ENCODE measurements at places on chromosomes 1 and 21.

- DNase-seq: peak; percentile 65
These were observed 5.5 kb downstream of the AZIN2 start for GRCh38 chr1:33086384-33086850.

DNA sequence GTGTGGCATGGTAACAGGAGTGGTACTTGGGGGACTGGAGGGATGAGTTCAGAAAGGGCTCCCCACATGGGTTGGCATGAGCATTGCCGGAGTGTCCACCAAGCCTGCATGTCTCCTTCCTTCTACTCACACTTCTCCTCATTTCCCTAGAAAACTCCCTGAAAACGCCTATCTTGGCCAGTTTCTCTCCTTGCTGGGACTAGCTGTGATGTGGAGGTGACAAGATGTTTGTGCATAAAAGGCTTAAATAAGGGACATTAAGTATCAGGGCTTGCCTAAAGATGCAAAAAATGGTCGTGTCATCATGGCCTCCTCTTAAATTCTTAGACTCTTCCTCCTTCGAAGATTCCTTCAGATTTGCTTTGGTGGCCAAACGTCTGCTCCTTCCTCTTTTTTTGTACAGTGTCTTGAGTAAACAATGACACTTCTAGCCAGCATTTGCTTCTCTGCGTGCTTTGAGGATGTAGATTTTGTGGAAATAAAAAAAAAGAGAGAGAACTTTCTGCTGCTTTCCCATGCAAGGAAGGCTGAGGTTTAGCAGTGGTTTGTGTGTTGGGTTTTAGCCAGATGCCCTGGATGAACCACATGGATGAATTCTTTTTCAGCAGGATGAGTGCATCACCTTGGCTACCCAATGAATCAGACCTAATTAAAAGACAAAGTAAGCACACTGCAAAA, 239.1 kb upstream of the IRF2BP2 start:
- DNase-seq: no peak

DNA sequence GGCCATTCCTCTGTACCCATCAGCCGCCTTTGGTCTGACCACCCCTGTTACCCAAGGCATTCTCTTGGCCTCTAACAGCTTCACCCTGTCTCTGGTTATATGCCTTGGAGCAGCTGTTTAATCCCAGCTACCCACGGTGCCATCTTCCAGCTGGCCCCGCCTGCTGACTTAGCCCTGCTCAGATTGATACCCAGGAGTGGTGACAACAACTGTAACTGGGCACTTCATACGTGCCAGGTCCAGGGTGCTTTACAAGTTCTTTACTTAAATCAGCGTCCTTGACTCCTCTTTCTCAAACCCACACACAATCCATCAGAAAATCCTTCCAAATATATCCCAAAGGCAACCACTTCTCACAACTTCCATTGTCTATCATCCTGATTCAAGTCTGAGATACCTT, 37.2 kb upstream of the HMGB4 start:
- DNase-seq: no peak

GRCh38 chr1:78469576-78469975, 21.2 kb upstream of the PTGFR start:
- no peak for DNase-seq

- no peak for DNase-seq
These were observed 4.9 kb downstream of the TEX38 start for GRCh38 chr1:46676531-46676930.

DNA sequence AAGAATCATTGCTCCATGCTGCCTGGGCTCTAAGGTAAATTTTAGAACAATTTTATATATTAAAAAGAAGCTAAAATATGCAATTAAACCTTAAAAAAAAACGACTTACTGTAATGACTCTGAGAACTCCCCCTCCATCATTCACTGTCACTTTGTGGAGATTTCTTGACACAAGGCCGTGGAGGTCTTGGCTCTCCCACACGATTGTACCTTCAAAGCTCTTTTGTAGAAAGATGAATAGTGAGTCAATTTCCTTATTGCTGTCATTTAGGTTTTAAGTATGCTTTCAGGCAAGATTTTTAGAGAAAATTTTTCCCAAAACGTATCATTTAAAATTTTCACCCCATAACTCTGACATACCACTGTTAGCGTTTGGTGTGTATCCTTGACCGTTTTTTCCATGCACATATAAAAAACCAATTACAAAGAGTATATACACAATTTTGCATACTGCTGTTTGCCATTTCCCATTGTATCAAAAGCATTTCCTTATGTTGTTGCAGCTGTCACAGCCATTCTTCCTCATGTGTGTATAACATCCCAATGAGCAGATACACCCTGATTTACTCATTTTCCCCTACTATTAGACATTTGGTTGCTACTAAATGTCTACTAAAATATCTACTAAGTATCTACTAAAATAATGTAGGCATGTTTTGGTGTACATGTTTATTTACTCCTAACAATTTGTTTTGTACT, 33.4 kb downstream of the B3GALNT2 start:
- no peak for DNase-seq

- no peak for DNase-seq
These were observed 17.7 kb upstream of the FRRS1 start for GRCh38 chr1:99784143-99784542.

GRCh38 chr1:11299225-11299574, 26.2 kb downstream of the UBIAD1 start:
- no peak for DNase-seq

GRCh38 chr1:46030074-46030870, 102.2 kb downstream of the PIK3R3 start:
- no peak for DNase-seq

DNA sequence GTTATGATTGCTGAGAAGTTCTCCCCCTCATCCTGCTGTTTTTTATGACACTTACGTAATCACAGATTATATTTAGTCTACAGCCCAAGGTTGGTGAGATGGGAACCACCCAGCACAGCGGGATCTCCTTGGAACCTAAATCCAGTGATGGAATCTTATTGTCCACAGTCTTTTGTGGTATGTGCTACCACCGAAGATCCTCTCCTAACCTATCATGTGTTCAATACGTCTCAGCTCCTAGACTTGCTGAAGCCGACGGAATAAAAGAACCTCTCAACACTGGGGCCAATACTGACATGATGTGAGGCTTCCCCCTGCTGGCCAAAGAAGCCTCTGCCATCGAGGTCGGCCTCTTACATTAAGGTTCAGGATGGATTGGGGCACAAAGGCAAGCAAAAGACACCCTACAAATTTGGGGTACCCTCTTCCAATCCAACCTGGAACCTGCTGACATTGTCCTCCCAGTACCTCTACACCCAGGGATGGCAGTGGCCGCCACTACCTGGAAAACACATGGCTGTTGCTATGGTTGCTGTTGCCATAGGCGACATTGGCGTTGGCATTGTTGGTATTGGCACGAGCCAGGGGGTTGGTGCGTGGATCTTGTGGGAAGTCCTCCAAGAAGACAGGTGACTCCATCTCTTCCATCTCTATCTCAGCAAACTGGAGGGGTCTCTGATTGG, 19.4 kb upstream of the KIF21B start:
- no peak for DNase-seq

- DNase-seq: no peak
These were observed 407.9 kb upstream of the LYPLAL1 start for GRCh38 chr1:218765753-218766152.

- no peak for DNase-seq
These were observed 44.3 kb downstream of the TARBP1 start for GRCh38 chr1:234434706-234435105.

- DNase-seq: no peak
These were observed 338.8 kb upstream of the VAMP3 start for GRCh38 chr1:7432102-7432899.

GRCh38 chr1:197341626-197342025, 73.6 kb downstream of the CRB1 start:
- DNase-seq: no peak

GRCh38 chr1:9397997-9398526, 105.4 kb downstream of the SPSB1 start:
- no peak for DNase-seq

- DNase-seq: no peak
These were observed 142.5 kb upstream of the MAGI3 start for GRCh38 chr1:113247782-113248181.

DNA sequence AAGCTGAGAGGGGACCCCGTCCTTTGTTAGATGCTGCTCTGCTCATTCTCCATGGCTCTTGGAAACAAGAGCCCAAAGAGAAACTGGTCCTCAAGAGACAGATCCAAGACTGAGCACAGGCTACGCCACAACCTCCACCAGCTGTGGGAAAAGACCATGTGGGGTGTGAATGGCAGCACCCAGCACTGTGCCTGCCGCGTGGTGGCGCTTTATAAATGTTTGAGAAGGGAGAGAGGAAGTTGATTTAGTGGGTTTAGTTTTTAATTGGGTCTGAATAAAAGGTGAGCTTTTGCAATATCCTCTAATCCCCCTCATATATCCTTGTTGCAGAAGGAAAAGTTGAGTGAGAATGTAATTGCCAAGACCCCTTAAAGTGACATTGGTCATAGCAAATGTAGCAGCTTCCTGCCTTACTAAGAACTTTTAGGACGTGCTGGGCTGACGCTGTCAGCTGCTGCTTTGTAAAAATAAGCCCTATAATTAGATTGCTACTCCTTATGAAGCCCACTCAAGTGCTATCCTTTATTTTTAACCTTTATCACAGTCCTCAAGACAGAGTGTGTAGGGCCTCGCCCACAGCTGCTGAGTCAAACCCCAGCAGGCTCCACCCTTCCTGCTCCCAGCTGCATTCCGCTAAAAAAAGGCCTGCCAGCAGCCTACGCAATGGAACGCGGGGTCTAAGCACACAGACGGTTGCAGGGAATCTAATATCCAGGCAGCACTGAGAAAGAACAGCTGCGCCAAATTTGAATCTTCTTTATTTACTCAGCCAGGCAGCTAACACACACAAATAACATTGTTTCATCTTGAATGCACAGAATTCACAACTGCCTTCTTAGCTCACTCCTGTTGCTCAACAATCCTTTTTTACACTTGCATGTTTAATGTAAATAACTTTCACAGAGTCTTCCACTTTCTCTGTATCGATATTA, 47.4 kb upstream of the PRDX6 start:
- peak; percentile 91 for DNase-seq

- DNase-seq: no peak
These were observed 5.7 kb upstream of the PLPP3 start for GRCh38 chr1:56584910-56585528.

- DNase-seq: no peak
These were observed 24.1 kb upstream of the MYCL start for GRCh38 chr1:39925721-39926342.

GRCh38 chr1:38014171-38014570, 1.6 kb downstream of the UTP11 start:
- no peak for DNase-seq

GRCh38 chr21:42644223-42645208, 8.9 kb upstream of the PDE9A start:
- peak; percentile 32 for DNase-seq

- DNase-seq: no peak
These were observed 282.1 kb downstream of the OMA1 start for GRCh38 chr1:58264462-58264861.

DNA sequence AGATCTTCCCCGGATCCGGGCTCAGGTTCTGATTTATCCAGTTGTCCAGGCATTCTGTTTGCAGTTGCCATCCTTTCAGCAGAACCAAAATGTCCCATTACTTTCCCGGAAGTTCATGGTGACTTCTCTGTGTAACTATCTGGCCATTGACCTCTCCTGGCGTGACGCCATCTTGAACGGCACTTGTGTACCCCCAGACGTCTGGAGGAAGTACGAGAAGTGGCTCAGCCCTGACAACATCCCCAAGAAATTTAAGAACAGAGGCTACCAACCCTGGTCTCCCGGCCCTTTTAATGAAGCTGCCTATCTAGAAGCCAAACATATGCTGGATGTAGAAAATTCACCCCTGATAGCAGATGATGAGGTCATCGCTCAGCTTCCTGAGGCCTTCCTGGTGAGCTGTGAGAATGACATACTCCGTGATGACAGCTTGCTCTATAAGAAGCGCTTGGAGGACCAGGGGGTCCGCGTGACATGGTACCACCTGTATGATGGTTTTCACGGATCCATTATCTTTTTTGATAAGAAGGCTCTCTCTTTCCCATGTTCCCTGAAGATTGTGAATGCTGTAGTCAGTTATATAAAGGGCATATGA, 22.4 kb downstream of the AADACL4 start:
- no peak for DNase-seq

GRCh38 chr1:209787551-209787950, 3.2 kb upstream of the C1orf74 start:
- no peak for DNase-seq

DNA sequence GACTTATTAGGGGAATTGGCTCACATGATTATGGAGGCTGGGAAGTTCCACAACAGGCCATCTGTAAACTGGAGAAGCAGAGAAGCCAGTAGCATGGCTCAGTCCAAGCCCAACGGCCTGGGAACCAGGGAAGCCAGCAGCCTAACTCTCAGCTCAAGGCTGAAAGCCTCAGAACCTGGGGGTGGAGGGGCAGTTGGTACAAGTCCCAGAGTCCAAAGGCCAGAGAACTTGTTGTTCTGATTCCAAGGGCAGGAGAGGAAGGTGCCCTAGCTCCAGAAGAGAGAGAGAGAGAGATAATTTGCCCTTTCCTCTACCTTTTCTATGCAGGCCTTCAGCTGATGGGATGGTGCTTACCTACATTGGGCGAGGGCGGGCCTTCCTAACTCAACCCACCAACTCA, 55.3 kb downstream of the MAN1C1 start:
- DNase-seq: no peak

DNA sequence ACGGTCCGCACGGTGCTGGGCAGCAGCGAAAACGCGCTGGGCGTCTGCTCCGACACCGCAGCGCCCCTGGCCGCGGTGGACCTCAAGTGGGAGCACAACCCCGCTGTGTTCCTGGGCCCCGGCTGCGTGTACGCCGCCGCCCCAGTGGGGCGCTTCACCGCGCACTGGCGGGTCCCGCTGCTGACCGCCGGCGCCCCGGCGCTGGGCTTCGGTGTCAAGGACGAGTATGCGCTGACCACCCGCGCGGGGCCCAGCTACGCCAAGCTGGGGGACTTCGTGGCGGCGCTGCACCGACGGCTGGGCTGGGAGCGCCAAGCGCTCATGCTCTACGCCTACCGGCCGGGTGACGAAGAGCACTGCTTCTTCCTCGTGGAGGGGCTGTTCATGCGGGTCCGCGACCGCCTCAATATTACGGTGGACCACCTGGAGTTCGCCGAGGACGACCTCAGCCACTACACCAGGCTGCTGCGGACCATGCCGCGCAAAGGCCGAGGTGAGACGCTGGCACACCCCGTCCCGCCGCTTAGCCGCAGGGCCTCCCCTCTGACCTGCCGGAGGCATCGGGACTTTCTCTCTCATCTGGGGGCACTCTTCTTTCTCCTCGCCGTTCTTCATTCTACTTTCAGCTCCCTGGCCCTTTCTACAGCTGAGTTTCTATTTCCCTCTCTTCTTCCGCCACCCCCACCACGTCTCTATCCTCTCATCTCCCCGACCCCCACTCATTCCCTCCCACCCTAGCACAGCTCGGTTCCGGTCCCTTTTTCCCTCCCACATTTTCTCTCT, 1.0 kb downstream of the NPR1 start:
- DNase-seq: peak; percentile 48

- peak; percentile 61 for DNase-seq
These were observed 595 bp upstream of the DDR2 start for GRCh38 chr1:162631546-162632191.
